ENCODE measurements at places on chromosomes 4 and X.

- no peak for DNase-seq
These were observed 93.2 kb downstream of the WFS1 start for GRCh38 chr4:6362896-6363295.

- no peak for DNase-seq
These were observed 219.4 kb downstream of the EPHA5 start for GRCh38 chr4:65450899-65451298.

DNA sequence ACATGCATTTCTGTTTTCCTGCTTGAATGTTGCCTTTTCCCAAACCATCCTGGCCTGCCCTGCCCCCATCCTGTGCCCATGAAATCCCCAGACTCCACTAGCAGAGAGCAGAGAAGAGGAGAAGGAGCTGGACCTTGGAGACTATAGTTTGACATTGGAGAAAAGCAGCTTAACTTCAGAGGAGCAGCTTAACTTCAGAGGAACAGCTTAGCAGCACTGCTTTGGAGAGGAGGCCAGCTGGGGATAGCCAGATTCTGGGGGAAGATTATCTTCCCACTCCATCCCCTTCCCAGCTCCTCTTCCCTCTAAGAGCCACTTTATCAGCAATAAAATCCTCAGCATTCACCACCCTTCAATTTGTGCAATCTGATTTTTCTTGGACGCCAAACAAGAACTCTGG is 443.0 kb downstream of the PCDH10 start:
- no peak for DNase-seq

DNA sequence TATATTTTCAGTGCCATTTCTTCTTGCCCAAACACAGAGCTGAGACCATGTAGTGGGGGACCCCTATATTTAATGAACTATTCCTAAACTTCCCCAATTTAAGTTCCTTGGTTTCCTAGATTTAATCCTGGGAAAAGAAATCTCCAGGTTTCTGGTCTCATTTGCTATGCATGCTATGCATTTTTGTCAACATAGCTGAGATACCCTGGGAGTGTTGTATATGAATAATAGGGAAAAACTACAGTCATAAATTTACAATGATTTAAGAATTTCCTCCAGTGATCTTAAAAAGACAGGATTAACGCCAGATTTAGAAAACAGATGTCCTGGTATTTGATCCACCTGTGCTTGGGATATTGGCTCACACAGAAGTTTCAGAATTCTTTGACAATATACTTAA is 136.8 kb upstream of the RAPGEF2 start:
- DNase-seq = no peak

GRCh38 chr4:10925996-10926395 is 241.4 kb upstream of the CLNK start:
- no peak for DNase-seq

DNA sequence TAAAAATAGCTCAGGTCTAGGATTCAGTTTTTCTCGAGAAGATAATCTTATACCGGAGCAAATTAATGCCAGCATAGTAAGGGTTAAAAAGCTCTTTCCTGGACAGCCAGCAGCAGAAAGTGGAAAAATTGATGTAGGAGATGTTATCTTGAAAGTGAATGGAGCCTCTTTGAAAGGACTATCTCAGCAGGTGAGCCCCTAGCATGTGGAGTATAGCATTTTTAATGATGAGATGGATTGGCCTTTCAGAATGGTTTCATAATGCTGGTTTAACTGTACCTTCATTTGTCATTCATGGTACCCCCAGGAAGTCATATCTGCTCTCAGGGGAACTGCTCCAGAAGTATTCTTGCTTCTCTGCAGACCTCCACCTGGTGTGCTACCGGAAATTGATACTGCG is 79.4 kb downstream of the SLC10A6 start:
- DNase-seq = no peak

GRCh38 chr4:182492423-182492822 is 249.2 kb downstream of the TENM3 start:
- no peak for DNase-seq

GRCh38 chr4:2734612-2735011 is 21.5 kb downstream of the TNIP2 start:
- no peak for DNase-seq

GRCh38 chr4:123390846-123391456 is 5.6 kb upstream of the SPRY1 start:
- no peak for DNase-seq

- DNase-seq = no peak
These were observed 10.8 kb downstream of the CTAG1A start for GRCh38 chrX:154595559-154596249.

Measured in CD8-positive, alpha-beta T cell (primary cell).